Fibroblast of mammary gland (primary cell): ENCODE measurements at places on chromosomes 13 and 19.
A peak's percentile ranks its signal among the peaks of the same experiment; 100 is the strongest.

DNA sequence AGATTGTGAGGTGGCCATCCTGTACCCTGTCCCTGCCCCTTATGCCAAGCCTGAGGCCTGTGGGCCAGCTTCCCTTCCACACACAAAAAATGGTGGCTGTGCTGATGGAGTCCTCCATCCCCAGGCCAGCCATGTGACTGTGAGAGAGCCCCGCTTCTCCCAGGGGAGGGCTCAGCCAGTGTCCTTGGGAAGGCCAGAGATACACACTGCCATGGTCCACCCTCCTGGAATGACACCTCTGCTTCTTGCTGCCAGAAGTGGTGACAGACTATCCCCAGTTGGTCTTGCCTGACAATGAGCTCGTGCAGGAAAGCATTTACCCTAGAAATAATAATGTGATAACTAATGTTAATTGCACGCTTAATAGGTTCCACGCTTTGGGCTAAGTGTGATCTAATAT is 38.0 kb downstream of the FAM124A start:
- DNase-seq = no peak

DNA sequence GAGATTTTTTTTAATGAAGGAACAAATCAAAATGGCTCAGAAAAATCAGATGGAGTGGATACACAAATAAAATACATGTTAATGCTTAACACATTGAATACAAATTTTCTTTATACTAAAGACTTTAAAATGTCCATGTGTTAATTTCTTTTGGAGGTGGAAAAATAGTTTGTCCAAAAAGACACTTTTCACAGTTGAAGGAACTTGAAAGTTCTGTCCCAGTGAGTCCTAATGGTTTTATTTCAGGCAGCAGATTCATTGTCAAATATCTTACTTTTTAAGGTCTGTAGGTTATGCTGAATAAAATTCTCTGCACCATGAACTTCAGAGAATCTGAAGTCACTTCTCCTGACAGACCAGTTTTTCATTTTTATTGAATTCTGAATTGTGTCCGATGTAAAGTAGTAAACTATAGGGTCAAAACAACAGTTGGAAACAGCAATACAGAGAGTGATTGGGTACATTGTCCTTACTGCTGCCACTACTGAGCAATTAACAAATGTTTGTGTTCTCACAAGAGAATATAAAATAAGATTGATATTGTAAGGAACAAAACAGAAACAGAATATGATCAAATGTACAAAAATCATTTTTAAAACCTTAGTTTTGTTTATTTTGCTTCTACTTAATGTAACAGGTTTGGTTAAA is 1.6 kb downstream of the LPAR6 start:
- DNase-seq = no peak

- no peak for DNase-seq
Observed at GRCh38 chr13:30023196-30023895, 172.9 kb upstream of the UBL3 start.

DNA sequence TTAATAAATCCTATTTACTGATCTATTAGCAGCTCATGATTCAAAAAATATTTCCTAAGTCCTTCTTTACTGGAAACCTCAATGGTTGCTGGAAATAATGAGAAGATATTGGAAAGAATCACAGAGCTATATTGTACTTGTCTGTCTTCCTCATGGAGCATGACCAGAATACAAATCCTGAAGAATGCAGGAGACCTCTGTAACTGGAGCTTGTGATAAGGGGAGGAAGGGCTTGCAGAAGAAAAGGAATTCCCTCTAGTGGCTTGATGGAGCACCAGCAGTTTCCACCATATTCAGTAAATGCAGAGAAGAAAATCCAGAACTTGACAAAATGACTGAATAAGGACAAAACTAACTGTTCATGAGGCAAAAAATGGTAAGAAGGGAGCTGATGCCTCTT is 1333.1 kb downstream of the EFNB2 start:
- DNase-seq = peak; percentile 6

GRCh38 chr13:56924401-56924800 is 216.3 kb upstream of the PRR20A start:
- no peak for DNase-seq

DNA sequence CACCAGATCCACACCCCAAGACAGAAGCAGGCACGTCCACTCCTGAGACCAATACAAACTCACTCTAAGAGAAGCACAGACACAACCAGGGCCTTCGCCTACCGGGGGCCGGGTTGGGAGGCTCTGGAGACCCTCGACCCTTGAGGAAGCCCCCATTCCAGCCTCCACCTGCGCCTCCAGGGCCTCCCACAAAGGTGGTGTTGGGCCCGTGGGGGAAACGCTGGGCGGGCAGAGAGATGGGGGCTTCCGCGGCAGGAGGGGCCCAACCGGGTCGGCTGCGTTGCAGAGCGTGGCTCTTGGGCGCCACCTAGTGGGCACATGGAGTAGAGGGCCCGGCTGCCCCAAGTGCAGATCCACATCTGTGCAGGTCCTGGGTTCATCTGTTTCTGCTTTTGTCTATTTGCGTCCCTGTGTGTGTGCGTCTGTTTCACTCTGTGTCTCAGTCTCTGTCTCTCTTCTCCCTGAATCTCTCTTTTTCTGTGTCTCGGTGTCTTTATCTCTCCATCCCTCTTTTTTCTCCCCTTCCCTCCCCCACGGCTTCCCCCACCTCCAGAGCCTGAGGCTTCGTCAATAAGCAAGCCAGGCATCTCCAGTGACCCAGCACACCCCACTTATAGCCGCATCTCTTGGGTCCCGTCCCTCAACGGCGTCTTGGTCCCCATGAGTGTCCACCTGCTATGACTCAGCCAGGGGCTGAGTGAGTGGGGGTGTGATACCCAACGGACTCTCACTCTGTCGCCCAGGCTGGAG is 10.5 kb upstream of the TINCR start:
- peak; percentile 48 for DNase-seq

- DNase-seq = peak; percentile 8
Observed at GRCh38 chr19:6457958-6458694, 1.5 kb downstream of the SLC25A23 start.

GRCh38 chr13:80508031-80508430 is 167.1 kb upstream of the SPRY2 start:
- no peak for DNase-seq

- DNase-seq = no peak
Observed at GRCh38 chr19:54937926-54938325, 9.4 kb downstream of the NLRP7 start.

DNA sequence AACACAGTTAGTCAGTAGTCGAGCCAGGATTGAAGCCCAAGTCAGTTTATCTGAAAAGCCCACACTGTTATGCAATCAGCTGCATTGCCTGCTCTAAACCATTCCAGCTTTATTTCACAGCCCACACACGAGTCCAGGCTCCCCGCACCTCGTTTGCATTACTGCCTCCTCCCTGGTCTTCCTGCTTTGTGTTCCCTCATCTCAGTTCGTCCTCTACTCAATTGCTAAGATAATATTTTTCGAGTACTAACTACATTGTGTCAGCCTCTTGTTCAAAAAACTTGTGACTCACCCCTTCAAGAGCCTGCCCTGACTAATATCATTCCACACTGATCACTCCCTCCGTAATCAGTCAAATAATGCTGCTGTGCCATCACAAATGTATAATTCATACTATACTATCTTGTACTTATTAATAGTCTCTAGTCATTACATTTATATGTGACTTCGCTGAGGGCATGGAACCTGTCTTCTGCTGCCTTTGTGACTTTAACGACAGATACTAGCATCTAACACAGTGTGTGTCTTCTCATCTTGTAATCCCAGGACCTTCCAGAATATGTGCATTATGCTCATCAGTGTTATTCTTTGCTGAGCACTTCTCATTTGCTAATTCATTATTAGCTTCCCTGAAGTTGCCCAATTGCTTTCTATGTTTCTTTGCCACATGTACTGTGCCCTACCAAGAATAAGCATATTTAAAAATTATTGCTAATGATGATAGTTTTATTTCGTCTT is 26.2 kb upstream of the WDFY2 start:
- peak; percentile 92 for DNase-seq

DNA sequence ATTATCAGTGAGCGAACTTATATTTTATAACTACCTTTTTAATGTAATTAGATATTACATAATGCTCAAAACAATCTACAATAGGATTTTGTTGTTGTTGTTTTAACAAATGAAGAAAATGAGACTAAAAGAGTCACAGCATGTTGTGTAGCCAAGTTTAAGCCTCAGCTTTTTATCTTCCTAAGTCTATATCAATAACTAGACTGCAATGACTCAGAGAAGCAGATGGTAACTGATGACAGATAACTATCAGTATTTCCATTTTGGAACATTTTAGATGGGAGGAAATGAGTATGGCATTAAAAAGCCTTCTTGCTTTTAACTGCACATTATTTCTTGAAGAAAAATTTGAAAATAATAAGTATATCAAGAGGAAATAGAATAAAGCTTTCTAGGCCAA is 825.2 kb downstream of the SLITRK1 start:
- DNase-seq = peak; percentile 76

DNA sequence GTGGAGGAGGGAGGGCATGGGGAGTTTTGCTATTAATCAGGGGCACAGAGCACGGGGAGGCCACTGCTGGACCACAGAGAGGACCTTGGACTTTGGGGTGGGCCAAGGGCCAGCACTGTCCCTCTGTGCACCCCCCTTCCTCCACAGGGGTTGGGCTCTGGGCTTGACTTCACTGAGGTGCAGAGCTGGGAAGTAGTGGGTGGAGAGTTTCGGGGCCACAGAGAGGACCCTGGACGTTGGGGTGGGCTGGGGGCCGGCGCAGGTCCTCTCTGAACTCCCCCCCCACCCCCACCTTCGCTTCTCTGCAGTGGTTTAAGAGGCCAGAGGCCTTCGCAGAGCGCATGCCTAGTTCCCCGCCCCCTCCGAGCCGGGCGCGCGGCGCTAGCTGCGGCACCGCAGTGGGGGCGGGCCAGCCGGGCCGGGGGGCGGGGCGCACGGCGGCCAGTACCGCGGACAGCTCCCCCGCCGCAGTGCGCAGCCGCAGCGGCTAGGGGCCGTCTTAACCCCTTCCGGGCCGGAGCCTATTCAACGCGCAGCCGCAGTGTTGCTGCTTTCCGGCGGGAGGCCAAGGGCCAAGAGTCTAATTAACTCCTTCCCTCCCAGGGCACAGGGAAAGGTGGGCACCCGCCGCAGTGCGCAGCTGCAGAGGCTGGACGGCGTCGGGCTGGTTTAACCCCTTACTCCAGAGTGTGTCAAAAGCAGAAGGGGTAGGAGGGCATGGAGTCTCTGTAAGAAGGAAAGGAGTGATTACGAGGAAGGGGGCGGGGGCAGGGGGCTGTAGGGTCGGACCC is 3.7 kb downstream of the KCNC3 start:
- peak; percentile 36 for DNase-seq

DNA sequence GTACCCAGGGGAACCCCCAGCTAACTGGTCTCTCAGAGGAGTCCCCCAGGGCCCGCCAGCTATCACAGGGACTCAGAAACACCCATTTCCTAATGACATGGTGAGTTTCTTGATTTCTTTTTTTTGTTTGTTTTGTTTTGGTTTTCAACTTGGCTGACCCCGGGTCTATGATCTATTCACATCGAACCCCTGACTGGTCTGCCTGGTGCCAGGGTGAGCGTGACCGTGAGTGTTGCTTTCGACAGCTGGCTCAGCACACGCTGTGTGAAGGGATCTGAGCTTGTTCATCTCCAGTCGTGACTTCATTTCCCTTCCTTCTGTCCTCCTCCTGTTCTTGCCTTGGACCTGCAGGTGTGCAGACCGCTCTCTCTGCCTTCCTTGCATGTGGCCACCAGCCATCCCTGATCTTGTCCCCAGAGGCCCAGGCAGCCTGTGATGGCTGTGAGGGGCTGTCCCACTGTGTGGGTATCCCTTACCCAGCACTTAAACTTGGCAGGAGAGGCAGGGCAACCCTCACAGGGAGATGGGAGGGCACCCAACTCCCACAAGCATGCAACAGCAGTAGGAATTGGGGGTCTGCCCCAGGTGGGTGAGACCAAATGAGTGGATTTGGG is 26.2 kb downstream of the TMEM161A start:
- DNase-seq = no peak

- no peak for DNase-seq
Observed at GRCh38 chr19:37593996-37594303, 642 bp downstream of the ZNF571 start.

- DNase-seq = no peak
Observed at GRCh38 chr19:6007866-6008265, 29.9 kb upstream of the RANBP3 start.

DNA sequence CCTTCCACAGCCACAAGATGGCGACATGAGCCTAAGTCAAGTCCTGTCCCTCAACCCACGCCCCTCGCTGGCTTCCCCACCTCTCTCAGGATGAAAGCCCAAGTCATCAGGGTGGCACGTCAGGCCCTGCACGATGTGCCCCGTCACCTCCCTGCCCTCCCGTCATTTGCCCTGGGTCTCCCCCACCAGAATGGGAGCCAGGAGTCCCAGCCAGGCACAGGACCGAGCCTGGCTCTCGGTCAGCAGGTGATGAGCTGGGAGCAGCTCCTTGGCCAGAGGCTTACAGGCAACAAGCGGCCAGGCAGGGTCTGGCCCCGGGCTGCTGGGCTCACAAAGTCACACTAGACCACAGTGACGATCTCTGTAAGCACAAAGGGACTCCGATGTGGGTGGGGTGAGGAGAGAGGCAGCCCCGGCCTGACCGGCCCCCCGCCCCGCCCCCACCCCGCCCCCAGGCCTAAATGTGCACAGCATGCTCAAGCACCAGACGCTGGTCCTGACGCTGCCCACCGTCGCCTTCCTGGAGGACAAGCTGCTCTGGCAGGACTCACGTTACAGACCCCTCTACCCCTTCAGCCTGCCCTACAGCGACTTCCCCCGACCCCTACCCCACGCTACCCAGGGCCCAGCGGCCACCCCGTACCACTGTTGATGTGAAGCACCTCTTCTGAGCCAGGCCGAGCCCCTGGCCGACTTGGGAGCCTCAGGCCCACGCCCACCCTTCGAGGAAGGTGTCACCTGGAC is 7.3 kb downstream of the MRPL4 start:
- DNase-seq = peak; percentile 84

- DNase-seq = no peak
Observed at GRCh38 chr13:41606646-41607045, 149.3 kb downstream of the RGCC start.

DNA sequence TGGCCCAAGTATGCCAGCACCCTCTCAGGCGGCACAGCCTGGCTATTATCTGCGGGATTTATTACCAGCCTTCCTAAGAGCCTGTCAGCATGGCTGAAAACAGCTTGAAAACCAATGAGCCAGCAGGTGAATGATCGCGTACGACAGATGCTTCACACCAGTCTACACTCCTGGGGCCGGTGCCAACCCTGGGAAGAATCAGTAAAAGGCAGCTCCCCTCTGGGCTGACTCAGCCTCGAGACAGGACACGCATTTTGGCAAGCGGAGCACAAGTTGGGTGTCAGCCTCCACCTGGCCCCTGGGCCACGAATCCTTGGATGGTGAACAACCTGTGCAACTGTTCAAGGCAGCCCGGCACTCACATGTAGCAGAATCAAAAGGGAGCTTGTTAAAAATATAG is 15.6 kb downstream of the EMP3 start:
- peak; percentile 59 for DNase-seq
